ENCODE measurements at places on chromosomes 2 and 18. TPM values are rescaled to one million over a fixed set of nuclear protein-coding genes. Genes with fewer than 3 reads are reported as not detected.

DNA sequence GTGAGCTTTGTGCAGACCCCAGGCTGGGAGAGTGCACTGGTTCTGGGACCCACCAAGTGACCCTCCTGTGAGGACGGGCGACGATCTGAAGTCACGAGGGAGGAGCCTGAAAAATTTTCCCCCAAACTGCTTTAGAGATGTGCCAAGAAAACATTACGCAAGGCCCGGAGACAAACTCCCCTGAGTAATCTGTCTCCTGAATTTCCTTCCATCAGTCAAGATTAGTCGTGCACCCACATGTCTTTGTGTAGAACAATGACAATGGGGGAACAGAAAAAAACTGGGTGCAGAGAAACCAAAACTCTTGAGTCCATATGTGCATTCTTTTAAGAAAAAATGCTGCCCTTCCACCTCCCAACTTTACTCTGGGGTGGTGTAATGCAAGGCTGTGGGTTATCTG, 12.6 kb upstream of the NCK2 start:
- no peaks in the 10 kb centered on the region for H3K36me3 ChIP-seq
- H3K4me1 ChIP-seq: peaks cover 11% of the 10 kb centered on the region
- no peak overlapping the region for H3K4me3 ChIP-seq
- no peak for DNase-seq
- no peaks in the 10 kb centered on the region for H3K27me3 ChIP-seq
- H3K27ac ChIP-seq: no peak overlapping the region

The OR6B2 gene
- not detected for total RNA-seq

GRCh38 chr2:57877811-57878170, 168.8 kb upstream of the VRK2 start:
- H3K4me3 ChIP-seq: no peak overlapping the region
- DNase-seq: no peak
- H3K27me3 ChIP-seq: no peaks in the 10 kb centered on the region
- H3K27ac ChIP-seq: no peak overlapping the region

DNA sequence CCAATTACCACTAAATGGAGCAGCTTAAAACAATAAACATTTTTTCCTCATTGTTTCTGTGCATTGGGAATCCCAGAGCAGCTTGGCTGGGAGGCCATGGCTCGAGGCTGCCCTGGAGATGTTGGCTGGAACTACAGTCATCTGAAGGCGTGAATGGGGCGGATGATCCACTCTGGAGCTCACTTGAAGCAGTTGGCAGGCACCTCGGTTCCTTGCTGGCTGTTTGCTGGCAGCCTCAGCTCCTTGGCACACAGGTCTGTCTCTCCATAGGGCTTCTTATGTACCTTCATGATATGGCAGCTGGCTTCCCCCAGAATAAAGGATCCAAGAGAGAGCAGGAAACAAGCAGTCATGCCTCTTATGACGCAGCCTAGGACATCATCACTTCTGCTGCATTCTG, 227.0 kb upstream of the COPS8 start:
- H3K4me3 ChIP-seq: no peak overlapping the region
- no peak for DNase-seq
- H3K4me1 ChIP-seq: no peaks in the 10 kb centered on the region
- no peak overlapping the region for H3K27ac ChIP-seq
- no peaks in the 10 kb centered on the region for H3K36me3 ChIP-seq

DNA sequence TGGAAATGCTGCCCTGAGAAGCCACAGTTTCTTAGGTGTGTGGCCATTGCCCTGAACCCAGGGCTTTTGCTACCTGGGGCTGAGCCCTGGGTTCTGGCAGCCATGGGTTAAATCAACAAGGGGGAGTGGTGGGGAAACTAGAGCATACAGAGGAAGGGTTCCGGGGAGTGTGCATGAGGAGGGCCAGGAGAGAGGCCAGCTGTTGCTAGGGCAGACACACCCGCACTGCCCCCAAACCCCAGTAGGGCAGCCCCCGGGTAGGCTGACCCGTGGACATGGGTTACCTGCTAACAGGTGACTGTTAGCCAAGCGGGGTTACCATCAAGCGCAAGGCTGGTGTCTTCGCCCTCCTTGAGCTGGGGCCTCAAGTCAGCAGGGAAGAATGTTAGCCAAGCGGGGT, 14.8 kb upstream of the ARHGEF4 start:
- no peaks in the 10 kb centered on the region for H3K36me3 ChIP-seq
- H3K27ac ChIP-seq: no peak overlapping the region
- H3K4me1 ChIP-seq: peaks cover 17% of the 10 kb centered on the region

DNA sequence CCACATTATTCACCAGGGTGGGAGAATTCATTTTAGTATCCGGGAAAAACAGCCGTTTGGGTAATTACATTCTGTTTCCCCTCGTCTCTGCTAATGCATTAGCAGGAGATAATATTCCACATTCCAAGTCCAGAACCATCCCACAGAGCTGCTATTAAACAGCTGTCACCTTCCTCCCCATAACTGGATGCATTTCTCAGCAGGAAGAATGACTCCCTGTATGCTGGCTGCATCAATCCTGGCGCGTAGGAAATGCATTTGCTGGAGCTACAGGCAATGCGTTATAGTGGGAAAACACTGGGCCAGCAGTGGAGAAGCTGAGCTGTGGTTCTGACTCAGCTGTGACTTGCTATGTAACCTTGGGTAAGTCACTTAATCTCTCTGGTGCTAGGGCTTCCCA, 246.0 kb downstream of the CLIP4 start:
- no peak overlapping the region for H3K4me3 ChIP-seq
- no peaks in the 10 kb centered on the region for H3K27me3 ChIP-seq
- H3K4me1 ChIP-seq: no peaks in the 10 kb centered on the region
- H3K27ac ChIP-seq: no peak overlapping the region
- H3K36me3 ChIP-seq: no peaks in the 10 kb centered on the region

DNA sequence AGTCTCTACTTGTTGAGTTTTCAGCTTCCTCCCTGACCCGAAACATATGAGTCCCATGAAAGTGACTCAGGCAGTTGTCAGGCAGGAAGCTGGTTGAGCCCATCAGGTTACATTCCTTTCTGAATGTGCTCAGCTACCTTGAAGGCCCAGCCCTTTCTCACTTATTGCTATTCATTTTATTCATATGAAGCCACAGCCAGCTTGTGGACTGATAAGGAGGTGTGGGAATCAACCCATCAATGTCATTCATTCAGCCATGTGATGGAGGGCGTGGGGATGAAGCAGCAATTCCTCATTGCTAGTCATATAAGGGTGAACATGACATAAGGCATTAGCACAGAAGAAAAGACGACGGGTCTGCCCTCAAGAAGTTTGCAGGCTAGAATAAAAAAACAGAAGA, 5.3 kb upstream of the VPS4B start:
- H3K4me1 ChIP-seq: peaks cover 10% of the 10 kb centered on the region
- no peaks in the 10 kb centered on the region for H3K36me3 ChIP-seq
- no peaks in the 10 kb centered on the region for H3K27me3 ChIP-seq
- no peak overlapping the region for H3K4me3 ChIP-seq
- H3K27ac ChIP-seq: no peak overlapping the region

- DNase-seq: no peak
- H3K4me1 ChIP-seq: no peaks in the 10 kb centered on the region
- no peaks in the 10 kb centered on the region for H3K36me3 ChIP-seq
Measured at GRCh38 chr2:182280118-182280517, 146.7 kb downstream of the PDE1A start.

GRCh38 chr18:58868440-58868839, 3.8 kb downstream of the ZNF532 start:
- H3K27ac ChIP-seq: no peak overlapping the region
- DNase-seq: no peak
- no peaks in the 10 kb centered on the region for H3K36me3 ChIP-seq
- H3K27me3 ChIP-seq: peaks cover 4% of the 10 kb centered on the region
- H3K4me1 ChIP-seq: no peaks in the 10 kb centered on the region

GRCh38 chr2:128755695-128756364, 437.2 kb upstream of the HS6ST1 start:
- H3K4me1 ChIP-seq: no peaks in the 10 kb centered on the region
- H3K4me3 ChIP-seq: no peak overlapping the region
- no peak for DNase-seq
- no peaks in the 10 kb centered on the region for H3K27me3 ChIP-seq

The NYAP2 gene
- not detected for total RNA-seq

The ANKRD44 gene
- total RNA-seq: 150 TPM

The SETBP1 gene
- total RNA-seq: 13.9 TPM

The UGT1A7 gene
- total RNA-seq: not detected

The DSC1 gene
- 0.11 TPM for total RNA-seq

DNA sequence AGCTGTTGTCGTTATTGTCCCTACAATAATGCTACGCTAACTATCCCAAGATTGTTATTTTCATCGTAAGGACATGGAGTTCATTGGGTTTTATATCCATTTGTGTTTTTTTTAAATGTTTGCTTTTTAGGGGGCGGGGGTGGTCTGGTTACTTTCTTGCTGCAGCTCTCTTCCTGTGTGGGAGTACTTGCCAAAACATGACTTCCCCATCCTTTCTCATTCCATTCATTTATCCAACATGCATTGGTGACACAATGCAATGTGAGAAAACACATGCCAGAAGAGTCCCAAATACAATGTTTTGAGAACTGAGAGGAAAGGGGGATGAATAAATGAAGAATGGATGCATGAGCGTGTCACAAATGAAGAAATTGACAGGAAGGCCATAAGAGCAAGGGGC, 55.9 kb downstream of the E2F6 start:
- H3K4me3 ChIP-seq: no peak overlapping the region
- H3K27ac ChIP-seq: no peak overlapping the region
- H3K27me3 ChIP-seq: no peaks in the 10 kb centered on the region

DNA sequence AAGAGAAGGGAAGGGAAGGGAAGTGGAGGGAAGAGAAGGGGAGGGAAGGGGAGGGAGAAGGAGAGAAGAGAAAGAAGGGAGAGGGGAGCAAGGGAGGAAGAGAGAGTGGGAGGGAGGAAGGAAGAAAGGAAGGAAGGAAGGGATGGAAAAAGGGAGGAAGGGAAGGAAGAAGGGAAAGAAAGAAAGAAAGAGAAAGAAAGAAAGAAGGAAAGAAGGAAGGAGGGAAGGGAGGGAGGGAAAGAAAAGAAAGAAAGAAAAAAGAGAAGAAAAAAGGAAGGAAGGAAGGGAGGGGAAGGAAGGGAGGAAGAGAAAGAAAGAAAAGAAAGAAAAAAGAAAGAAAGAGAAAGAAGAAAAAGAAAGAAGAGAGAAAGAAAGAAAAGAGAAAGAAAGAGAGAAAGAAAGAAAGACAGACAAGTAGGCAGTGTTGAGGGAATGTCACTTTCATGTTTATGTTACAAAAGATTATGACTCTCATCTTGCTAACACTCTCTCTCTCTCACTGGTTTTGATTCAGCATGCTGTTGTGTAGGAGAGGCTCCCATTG, 58.0 kb upstream of the ZNF804A start:
- no peak overlapping the region for H3K4me3 ChIP-seq
- no peak overlapping the region for H3K27ac ChIP-seq
- H3K27me3 ChIP-seq: no peaks in the 10 kb centered on the region
- no peaks in the 10 kb centered on the region for H3K36me3 ChIP-seq

GRCh38 chr2:70902067-70902442, 33.6 kb upstream of the ATP6V1B1 start:
- no peak overlapping the region for H3K4me3 ChIP-seq
- peaks cover 12% of the 10 kb centered on the region for H3K4me1 ChIP-seq
- H3K27me3 ChIP-seq: peaks cover 68% of the 10 kb centered on the region
- no peak for DNase-seq
- no peaks in the 10 kb centered on the region for H3K36me3 ChIP-seq
- no peak overlapping the region for H3K27ac ChIP-seq

- no peak overlapping the region for H3K27ac ChIP-seq
- H3K4me3 ChIP-seq: no peak overlapping the region
- H3K4me1 ChIP-seq: no peaks in the 10 kb centered on the region
- H3K36me3 ChIP-seq: no peaks in the 10 kb centered on the region
- no peaks in the 10 kb centered on the region for H3K27me3 ChIP-seq
- DNase-seq: no peak
Measured at GRCh38 chr2:177998006-177998405, 74.6 kb downstream of the PDE11A start.

DNA sequence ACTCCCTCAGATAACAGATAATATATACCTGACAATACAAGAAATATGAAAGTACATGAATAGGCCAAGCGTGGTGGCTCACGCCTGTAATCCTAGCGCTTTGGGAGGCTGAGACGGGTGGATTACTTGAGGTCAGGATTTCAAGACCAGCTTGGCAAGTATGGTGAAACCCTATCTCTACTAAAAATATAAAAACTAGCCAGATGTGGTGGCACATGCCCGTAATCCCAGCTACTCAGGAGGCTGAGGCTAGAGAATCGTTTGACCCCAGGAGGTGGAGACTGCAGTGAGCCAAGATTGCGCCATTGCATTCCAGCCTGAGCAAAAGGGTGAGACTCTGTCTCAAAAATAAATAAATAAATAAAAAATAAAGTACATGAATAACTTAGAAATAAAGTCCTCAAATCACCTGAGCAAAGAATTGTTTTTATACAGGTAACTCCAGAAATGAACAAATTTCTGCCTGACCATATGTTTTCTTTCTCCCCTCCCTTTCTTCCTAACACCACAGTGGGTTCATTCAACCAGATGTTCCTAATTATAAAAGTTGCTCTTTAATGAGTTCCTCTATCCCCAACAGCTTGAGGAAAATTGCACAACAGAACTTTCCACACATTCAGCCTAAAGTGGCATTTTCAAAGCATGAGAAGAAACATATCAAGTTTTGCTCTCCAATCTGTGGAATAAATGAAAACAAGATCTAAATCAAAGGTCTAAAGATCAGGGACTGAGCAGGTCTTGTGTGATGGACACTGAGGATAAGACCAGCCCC, 33.6 kb upstream of the AP1S3 start:
- H3K4me1 ChIP-seq: peaks cover 7% of the 10 kb centered on the region
- DNase-seq: no peak
- H3K27ac ChIP-seq: no peak overlapping the region
- H3K4me3 ChIP-seq: no peak overlapping the region

DNA sequence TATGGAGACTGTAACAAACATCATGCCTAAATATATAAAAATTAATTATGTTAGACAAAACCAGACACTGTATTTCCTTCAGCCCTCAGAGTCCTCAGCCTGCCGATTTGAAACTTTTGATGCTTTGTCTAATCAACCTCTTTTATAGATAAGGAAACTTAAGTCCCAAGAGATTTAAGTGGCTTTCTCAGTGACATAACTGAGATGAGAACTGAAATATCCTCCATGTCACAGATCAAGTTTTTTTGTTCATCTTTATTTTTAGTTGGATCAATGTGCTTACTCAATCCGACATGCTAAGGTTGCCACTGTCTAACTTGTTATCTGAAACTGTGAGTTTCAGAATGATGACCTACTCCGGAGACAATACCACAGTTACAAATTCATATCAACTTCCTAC, 72.3 kb downstream of the BARD1 start:
- no peak overlapping the region for H3K27ac ChIP-seq
- no peak overlapping the region for H3K4me3 ChIP-seq
- no peaks in the 10 kb centered on the region for H3K4me1 ChIP-seq
- no peaks in the 10 kb centered on the region for H3K36me3 ChIP-seq
- no peak for DNase-seq

The SLC23A3 gene
- 2.6 TPM for total RNA-seq
